ENCODE measurements at places on chromosomes 11 and 22. TPM values are rescaled to one million over a fixed set of nuclear protein-coding genes. Genes with fewer than 3 reads are reported as not detected.

DNA sequence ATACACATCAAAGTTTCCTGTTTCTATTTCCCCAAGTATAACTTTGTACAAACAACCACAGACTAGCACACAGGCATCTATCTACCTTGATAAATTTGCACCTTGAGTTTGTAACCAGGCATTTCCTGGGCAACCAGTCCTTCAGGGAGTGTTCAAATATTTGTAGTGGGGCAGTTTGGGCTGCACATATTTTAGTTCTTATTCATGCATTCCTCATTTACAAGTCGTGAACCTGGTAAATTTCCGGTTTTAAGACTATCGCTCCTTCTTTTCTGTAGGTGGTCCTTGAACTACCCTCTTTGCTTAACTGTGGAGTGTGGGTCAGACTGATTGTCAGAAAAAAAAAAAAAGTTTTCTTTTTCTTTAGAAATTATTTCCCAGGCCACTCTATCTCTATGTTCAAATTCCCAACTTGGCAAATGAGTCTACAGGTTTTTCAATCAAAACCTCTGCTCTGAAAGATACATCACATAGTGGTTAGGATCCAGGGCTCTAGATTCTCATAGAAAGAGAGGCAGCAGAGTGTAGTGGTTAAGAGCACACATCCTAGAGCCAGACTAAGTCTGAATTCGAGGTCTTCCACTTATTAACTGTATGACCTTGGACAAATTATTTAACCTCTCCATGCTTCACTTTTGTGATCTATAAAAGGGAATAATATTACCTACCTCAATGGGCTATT lies 201.5 kb downstream of the SOX6 start:
- H3K4me1 ChIP-seq: peaks cover 41% of the 10 kb centered on the region
- no peak overlapping the region for H3K4me3 ChIP-seq
- DNase-seq: peak; percentile 39
- no peaks in the 10 kb centered on the region for H3K36me3 ChIP-seq
- H3K27me3 ChIP-seq: no peaks in the 10 kb centered on the region
- no peak overlapping the region for H3K27ac ChIP-seq

DNA sequence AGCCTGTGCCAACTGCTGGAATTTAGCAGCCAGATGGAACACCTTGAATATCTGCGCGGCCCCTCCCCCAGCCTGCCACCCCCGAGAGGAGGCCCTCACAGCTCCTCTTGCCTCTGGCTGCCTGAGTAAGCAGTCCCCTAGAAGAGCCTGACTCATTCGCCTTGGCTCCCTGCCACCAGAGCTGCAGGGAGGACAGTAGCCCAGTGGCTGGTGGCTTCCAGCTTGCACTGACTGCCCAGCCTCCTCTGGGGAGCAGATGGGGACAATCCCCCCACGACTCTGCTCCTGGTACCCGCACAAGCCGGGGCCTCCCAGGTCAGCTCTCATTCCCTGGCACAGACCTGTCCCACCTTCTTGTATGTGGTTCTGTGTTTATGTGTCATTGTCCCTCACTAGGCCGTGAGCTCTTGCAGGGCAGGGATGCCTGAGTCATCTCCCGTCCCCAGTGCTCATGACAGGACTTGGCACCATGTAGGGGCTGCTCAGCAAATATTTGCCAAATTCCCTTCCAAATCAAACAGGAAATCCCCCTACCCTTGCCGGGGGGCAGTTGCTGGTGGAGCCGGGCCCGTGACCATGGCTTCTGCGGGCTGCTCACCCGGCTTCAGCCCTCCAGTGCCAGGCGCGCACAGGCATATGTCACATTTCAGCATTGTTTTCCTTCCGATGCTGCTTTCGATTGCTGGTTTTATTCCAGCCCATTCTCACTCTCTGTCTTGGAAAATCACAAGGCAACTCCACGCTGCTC lies 43.6 kb downstream of the CACNG2 start:
- H3K4me3 ChIP-seq: no peak overlapping the region
- peak overlapping the region; percentile 64 for H3K27ac ChIP-seq
- no peaks in the 10 kb centered on the region for H3K36me3 ChIP-seq
- H3K27me3 ChIP-seq: no peaks in the 10 kb centered on the region
- peaks cover 15% of the 10 kb centered on the region for H3K4me1 ChIP-seq

DNA sequence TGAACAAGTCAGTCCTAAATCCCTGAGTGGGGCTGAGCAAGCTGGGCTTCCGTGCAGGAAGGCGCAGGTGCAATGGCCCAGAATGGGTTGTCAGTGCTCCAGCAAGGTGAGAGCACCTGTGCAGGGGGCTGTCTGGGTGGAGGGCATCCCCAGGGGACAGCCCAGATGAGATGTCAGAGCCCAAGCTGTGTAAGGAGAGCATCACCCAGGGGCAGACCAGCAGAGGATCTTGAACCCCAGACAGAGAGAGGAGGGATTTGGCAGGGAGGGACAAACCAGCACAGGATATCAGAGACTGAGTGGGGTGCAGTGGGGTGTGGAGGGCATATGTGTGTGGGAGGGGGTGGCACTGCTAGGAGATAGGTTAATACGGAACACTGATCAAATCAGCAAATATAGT lies 114.9 kb upstream of the TMEM45B start:
- no peaks in the 10 kb centered on the region for H3K36me3 ChIP-seq
- H3K4me1 ChIP-seq: peaks cover 33% of the 10 kb centered on the region
- H3K4me3 ChIP-seq: no peak overlapping the region
- H3K27me3 ChIP-seq: no peaks in the 10 kb centered on the region
- no peak for DNase-seq

GRCh38 chr22:18109410-18110193 lies 1.0 kb upstream of the TUBA8 start:
- H3K36me3 ChIP-seq: no peaks in the 10 kb centered on the region
- no peaks in the 10 kb centered on the region for H3K27me3 ChIP-seq

DNA sequence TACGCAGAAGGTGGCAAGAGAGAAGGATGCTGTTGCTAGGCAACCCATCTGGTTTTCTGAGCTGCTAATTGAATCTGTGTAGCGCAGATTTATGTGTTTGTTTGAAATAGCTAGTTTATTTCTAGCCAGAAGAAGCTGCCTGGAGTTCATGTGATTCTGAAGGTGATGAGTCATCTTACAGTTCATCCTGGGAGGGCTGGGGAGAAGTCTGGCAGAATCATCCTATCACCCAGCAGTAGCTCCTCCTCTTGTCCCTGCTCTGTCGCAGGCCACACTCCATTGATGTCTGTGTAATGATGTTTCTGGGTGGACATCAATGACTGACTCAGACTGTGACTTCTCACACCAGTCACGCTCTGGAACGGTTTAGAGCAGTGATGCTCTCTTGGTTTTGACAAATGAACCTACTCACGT lies 4.8 kb upstream of the FBXO7 start:
- peaks cover 14% of the 10 kb centered on the region for H3K27me3 ChIP-seq
- H3K27ac ChIP-seq: no peak overlapping the region
- peak; percentile 41 for DNase-seq

DNA sequence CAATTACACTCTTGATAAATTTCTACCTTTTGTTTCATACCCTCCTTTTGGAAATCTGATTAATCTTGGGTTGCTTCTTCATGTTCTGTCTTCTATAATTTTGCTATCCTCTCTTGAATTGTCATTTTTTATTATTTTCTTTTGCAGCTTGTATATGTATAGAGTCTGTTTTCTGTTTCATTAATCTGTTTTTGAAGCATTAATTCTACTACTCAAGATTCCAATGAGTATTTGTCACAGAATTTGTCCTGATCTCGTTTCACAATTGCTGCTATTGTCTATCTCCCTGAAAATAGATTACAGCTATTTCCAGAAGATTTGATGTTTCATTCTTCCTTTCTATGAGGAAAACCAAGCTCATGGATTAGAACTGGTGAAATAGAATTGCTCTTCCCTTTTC lies 406.1 kb downstream of the DYNC2H1 start:
- no peak overlapping the region for H3K27ac ChIP-seq
- no peaks in the 10 kb centered on the region for H3K36me3 ChIP-seq
- H3K4me1 ChIP-seq: no peaks in the 10 kb centered on the region
- no peak overlapping the region for H3K4me3 ChIP-seq
- no peak for DNase-seq

DNA sequence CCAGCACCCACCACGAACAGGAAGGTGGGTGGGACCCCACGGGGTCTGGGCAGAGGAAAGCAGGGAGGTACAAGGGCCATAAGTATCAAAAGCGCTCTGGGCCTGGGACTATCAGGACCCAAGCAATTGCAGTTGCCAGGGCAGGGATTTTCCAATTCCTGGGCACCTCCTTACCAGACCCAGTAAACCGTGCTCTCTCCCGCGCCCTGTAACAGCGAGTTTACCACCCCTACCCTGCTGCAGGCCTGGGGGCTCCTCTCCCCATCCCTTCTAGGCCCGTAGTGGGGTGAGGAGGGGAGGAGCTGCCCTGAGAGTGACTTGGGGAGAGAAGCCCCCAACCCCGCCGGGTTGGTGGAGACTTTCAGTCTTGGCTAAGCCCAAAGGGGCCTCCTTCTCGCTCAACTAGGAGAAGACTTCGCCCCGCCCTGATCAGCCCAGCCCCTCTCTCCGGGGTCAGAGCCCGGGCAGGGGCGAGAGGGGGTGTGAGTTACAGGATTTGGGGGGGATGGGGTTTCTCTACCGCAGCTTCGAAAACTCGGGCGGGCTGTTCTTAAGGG lies 5.4 kb downstream of the PAX6 start:
- peaks cover 3% of the 10 kb centered on the region for H3K36me3 ChIP-seq
- H3K27ac ChIP-seq: no peak overlapping the region
- peaks cover 20% of the 10 kb centered on the region for H3K4me1 ChIP-seq

DNA sequence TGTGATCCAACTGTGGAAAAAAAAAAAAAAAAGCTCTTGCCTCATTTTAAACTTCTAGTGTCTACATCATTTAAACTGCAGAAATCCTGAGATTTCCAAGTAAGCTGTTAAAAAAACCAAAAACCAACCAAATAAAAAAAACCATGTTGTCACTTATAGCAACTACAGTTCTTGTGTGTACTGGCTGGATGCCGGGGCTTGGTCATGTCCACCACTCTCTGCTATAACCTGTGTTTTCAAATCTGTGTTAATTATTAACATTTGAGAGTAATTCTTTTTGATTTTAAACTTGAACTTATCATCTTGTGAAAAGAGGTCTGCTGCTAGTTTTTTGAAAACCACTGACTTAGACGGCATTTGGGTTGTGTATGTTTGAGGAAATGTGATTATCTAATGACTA lies 32.2 kb upstream of the BID start:
- H3K27me3 ChIP-seq: no peaks in the 10 kb centered on the region
- peaks cover 8% of the 10 kb centered on the region for H3K36me3 ChIP-seq
- no peak for DNase-seq
- H3K4me3 ChIP-seq: no peak overlapping the region

- H3K36me3 ChIP-seq: no peaks in the 10 kb centered on the region
- no peaks in the 10 kb centered on the region for H3K27me3 ChIP-seq
- H3K4me3 ChIP-seq: no peak overlapping the region
- peak; percentile 31 for DNase-seq
- no peaks in the 10 kb centered on the region for H3K4me1 ChIP-seq
- no peak overlapping the region for H3K27ac ChIP-seq
Observed at GRCh38 chr22:19705181-19705934, 8.9 kb upstream of the SEPTIN5 start.

- peak; percentile 64 for DNase-seq
- H3K36me3 ChIP-seq: no peaks in the 10 kb centered on the region
- no peaks in the 10 kb centered on the region for H3K4me1 ChIP-seq
- no peak overlapping the region for H3K27ac ChIP-seq
Observed at GRCh38 chr22:45441138-45441537, 27.6 kb downstream of the RIBC2 start.

Gene CNTF
- total RNA-seq: 5.1 TPM

Gene VWCE
- 8.6 TPM for total RNA-seq

- H3K36me3 ChIP-seq: no peaks in the 10 kb centered on the region
- peaks cover 15% of the 10 kb centered on the region for H3K4me1 ChIP-seq
- H3K27ac ChIP-seq: no peak overlapping the region
Observed at GRCh38 chr11:75431533-75432525, 1.2 kb downstream of the KLHL35 start.

- no peak for DNase-seq
- H3K4me1 ChIP-seq: no peaks in the 10 kb centered on the region
- no peak overlapping the region for H3K4me3 ChIP-seq
- H3K27me3 ChIP-seq: peaks cover 31% of the 10 kb centered on the region
- no peaks in the 10 kb centered on the region for H3K36me3 ChIP-seq
- H3K27ac ChIP-seq: no peak overlapping the region
Observed at GRCh38 chr11:45546366-45546765, 119.1 kb downstream of the CHST1 start.

DNA sequence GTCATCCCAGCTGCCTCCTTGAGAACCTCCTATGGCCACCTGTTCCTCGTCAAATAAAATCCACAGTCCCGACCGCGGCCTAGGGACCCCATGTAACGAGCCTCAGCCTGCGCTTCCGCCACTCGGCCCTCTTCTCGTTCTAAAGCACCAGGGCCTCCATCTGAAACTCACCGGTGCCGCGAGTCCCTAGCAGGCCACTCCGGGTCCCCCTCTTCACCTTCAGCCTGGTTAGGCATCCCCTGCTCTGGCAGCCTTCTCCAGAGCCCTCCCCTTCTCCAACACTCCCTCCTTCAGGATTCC lies 2.4 kb upstream of the SSTR3 start:
- no peaks in the 10 kb centered on the region for H3K36me3 ChIP-seq
- no peak for DNase-seq
- no peak overlapping the region for H3K4me3 ChIP-seq
- no peaks in the 10 kb centered on the region for H3K27me3 ChIP-seq
- no peak overlapping the region for H3K27ac ChIP-seq
- H3K4me1 ChIP-seq: no peaks in the 10 kb centered on the region

DNA sequence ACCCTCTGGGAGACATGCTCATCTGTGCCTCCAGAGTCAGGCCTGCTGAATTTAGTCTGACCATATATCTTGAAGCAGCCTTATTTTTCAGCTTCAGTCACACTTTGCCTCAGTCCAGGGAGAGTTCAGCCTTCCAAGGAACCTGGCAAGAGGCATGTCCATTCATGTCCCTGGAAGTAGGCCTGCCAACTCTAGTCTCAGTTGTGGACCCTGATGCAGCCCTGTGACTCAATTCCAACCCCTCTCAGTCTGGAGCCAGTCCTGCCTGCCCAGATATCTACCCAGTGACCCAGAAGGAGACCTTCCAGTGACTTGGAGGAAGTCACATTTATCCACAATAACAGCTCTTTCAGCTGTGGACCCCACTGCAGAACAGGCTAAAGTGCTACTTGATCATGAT lies 566.6 kb downstream of the TMEM135 start:
- no peak overlapping the region for H3K4me3 ChIP-seq
- H3K4me1 ChIP-seq: no peaks in the 10 kb centered on the region
- H3K36me3 ChIP-seq: no peaks in the 10 kb centered on the region

Gene OR5AN1
- total RNA-seq: not detected

Gene SPDYC
- not detected for total RNA-seq

GRCh38 chr22:37428649-37429586 lies 1.6 kb upstream of the ELFN2 start:
- peaks cover 35% of the 10 kb centered on the region for H3K27me3 ChIP-seq
- no peaks in the 10 kb centered on the region for H3K4me1 ChIP-seq
- no peak overlapping the region for H3K4me3 ChIP-seq
- DNase-seq: peak; percentile 72
- H3K27ac ChIP-seq: no peak overlapping the region
- no peaks in the 10 kb centered on the region for H3K36me3 ChIP-seq

Gene MPPED2
- 3.4 TPM for total RNA-seq

DNA sequence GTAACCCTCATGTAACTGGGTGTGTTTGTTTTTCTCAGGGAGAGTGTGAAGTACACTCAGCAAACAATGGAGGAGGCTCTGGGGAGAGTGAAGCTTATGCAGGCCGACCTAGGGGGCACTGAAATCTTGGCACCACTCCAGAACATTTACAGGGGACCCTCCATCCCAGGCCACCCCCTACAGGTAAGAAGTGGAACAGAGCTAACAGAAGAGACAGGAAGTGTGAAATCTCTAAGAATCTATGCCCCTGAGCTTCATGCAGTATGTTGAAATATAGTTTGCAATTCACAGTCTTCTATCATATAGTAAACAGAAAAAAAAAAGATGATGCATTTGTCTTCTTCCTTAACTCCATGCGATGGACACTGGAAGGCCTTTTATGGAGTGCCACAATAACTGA lies 8.4 kb downstream of the VWA5A start:
- peak; percentile 29 for DNase-seq
- H3K36me3 ChIP-seq: no peaks in the 10 kb centered on the region
- H3K4me1 ChIP-seq: no peaks in the 10 kb centered on the region
- H3K4me3 ChIP-seq: no peak overlapping the region
- no peak overlapping the region for H3K27ac ChIP-seq
- no peaks in the 10 kb centered on the region for H3K27me3 ChIP-seq
